8988T (cell line): ENCODE measurements at places on chromosomes 1 and 21.

- DNase-seq = no peak
These were observed 41.7 kb downstream of the LRP8 start for GRCh38 chr1:53285969-53286760.

- DNase-seq = no peak
These were observed 48.5 kb downstream of the PIGK start for GRCh38 chr1:77170687-77171086.

DNA sequence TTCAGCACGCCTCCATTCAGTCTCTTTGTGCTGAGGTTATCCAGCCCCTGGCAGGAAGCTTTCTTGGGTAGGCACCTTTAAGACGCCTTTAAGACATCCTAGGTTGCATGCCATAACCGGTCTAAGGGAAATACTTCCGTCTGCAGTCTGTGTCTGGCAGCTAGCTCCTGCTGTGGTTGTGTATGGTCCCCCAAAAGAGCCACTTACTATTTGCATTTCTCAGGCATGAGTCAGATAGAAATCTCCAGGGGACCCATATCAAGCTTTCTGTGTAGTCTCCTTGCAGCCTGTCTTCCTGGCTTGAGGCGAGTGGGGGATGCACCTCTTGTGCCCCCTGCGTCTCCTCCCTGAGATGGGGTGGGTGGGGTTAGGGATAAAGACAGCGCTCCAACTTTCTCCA is 10.0 kb upstream of the RYR2 start:
- peak; percentile 46 for DNase-seq

DNA sequence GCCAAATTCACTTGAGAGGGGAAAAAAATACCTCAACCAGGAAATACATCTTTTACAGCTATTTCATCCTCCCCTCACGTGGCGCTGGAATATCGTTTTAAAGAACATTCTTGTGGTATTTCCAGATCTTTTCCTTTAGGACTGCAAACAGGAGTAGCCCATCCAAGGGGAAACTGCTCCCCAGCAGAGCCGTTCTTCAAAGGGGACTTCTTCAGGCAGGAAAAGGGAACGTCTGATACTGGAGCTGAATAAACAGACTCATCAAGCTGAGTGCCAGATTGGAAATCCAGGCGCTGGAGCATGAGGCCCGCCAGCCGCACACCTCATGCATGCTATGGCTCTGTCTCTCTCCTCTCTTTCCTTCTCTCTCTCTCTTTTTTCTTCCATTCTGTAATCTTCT is 34.0 kb upstream of the PROX1 start:
- no peak for DNase-seq

DNA sequence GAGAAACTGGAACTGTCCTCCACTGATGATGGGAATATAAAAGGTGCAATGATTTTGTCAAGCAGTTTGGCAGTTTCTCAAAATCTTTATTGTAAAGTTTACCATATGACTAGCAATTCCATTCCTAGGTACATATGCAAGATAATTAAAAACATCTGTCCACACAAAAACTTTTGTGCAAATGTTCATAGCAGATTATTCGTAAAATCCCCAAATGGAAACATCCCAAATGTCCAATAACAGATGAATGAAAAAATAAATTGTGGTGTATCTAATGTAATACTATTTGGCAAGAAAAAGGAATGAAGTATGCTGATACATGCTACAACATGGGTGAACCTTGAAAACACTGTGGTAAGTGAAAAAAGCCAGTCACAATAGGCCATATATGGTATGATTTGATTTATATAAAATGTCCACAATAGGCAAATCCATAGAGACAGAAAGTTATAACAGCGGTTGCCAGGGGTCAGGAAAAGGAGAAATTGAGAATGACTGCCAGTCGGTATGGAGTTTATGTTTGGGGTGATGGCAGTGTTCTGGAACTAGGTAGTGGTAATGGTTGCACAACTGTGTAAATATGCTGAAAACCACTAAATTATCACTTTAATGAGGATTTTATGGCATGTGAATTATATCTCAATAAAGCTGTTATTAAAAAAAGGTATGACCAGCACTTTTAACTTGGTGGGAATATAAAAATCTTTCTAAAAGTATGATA is 81.7 kb upstream of the BEND5 start:
- no peak for DNase-seq

DNA sequence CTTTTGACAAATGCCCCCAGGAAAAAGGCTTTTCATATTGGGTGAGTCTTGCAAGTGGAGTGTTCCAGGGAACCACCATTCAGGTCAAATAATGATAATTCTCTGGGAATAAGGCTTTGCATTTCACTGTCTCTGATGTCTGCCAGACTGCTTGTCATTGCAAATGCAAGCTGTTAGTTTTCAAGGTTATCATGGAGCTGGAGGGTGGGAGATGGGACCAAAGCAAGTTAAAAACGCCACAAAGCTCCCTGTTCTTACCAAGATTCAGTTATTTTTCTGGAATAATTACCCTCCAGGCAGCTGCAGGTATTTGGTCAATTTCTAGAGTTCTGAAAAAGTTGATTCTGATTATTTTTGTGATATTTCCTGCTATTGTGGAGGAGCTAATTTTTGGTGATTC is 210.1 kb downstream of the GPR52 start:
- DNase-seq = no peak
